ENCODE measurements at places on chromosomes 16 and 17.
A peak's percentile ranks its signal among the peaks of the same experiment; 100 is the strongest.

DNA sequence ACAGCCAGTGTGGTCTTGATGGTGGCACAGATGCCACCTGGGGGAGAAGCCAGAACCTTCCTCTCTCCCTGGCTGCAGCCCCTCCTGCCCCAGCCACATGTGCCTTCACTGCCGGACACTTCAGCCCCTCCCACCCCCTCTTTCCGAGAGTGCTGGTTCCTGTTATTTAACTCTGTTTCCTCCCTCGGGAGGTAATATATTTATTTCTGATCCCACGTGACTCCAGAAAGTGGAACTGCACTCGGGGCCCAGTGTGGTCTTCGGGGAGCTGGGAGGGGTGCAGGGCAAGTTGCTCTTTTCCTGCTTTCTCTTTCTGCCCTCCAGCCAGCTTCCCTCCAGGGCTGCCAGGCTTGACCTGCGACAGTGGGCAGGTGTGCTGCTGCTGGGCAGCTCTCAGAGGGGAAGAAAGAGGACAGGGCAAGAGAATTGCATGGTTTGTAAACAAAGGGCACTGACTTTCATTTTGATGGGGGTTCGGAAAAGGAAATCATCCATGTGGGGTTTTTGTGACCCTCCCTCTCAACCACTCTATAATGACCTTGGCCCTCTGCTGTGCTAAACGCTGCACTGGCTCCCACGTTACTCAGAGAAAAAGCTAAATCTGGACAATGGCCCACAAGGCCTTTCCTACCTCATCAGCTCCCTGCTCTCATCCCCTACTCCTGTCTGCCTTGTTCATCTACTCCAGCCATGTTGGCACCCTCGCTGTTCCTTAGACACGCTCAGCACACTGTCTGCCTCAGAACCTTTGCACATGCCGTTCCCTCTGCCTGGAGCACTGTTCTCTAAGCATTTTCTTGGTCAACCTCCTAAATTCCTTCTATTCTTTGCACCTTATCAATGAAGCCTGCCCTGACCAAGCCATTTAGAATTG, 8.2 kb upstream of the CIITA start:
- no peak for DNase-seq

DNA sequence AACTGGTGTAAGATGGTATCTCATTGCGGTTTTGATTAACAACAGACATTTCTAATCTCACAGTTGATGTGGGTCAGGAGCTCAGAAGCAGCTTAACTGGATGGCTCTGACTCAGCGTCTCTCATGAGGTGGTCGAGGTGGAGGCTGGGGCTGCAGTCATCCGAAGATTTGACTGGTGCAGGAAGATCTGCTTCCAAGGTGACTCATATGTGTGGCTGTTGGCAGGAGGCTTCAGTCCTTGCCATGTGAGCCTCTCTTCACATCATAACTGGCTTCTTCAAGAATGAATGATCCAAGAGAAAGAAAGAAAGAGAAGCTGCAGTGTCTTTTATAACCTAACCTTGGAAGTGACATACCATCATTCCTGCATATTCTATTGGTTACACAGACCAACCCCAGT, 376.1 kb downstream of the SEC14L1 start:
- DNase-seq, result no peak

- DNase-seq, result no peak
Measured at GRCh38 chr17:70668276-70668937, 499.1 kb downstream of the KCNJ2 start.

- DNase-seq, result peak; percentile 74
Measured at GRCh38 chr17:13594762-13595598, 6.7 kb downstream of the HS3ST3A1 start.

DNA sequence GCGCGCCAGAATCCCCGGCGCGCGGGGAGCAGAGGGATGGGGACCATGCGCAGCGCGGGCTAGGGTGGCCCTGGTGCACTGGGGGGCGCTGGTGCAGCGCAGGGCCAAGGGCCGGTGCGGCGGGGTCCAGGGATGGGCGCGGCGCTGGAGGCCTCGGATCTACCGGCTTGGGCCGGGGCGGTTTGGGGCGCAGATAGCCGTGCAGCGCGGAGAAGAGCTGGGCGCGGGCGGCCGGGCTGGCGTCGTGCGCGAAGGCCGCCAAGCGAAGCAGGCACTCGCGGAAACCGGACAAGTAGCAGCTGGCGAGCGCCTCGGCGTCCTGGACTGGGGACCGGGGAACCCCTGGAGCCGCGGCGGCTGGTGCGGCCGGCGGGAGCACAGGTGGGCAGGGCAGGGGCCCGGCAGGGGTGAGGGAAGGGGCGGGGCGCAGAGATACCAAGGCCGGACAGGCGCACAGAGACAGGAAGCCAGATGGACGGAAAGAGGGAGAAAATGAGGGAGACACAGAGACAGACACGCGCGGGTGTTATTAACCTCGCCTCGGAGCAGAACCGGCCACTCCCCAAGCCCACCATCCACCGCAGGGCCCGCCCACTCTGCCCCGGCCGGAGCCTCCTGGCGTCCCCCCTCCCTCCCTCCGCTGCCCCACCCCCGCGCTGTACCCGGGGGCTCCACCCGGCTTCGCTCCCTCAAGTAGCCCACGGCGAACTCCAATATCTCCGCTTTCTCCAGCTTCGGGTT, 2.1 kb downstream of the HES7 start:
- DNase-seq, result no peak

DNA sequence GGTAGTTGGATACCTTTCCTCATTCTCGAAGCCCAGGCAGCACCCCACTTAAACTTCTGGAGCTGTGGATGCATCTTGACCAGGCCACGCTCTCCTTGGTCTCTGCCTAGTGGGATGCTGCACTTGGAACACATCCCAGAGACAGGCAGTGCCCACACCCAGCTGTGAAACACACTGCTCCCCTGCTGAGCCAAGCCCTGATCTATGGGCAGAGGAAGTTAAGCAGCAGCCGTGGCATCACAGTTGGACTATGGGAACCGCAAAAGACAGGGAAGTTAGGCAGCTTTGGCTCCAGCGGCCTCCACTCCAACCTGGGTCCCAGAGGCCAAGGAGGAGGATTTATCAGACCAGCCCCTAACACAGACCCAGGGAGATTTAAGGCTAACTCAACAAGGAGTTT, 284.8 kb upstream of the CCL2 start:
- no peak for DNase-seq

DNA sequence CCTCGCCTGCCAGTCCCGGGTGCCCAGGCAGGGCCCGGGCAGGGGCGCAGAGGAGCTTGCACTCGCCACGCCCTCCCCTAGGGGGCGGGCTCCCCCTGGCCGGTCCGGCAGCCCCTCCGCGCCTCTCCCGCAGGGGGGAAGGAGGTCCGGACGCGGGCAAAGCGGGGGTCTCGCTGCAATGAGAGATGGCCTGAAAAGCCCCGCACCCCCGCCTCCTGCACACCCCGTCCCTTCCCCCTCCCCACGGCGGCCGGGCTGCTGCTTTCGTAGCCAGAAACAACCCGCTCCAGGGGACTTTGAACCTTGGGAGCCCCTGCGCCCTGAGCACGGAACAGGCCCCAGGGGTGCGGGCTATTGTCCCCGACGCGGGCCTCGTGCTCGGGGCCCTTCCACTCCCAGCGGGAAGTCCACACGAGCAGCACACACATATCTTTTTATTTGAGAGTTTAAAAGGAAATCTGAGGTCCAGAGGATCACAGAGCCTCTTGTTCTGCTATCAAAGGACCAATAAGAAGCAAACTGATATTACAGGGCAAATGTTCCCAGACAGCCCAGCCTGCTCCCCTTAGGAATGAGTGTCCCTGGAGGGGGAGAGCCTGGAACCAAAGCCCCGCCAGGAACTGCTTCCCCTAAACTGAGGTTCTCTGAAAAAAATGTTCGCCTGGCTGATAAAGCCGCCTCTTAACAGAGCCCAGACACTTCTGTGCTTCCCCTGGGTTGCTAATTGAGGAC, 5.8 kb upstream of the CBX4 start:
- DNase-seq, result no peak

- DNase-seq, result no peak
Measured at GRCh38 chr17:17472333-17472920, 4.4 kb upstream of the MED9 start.

DNA sequence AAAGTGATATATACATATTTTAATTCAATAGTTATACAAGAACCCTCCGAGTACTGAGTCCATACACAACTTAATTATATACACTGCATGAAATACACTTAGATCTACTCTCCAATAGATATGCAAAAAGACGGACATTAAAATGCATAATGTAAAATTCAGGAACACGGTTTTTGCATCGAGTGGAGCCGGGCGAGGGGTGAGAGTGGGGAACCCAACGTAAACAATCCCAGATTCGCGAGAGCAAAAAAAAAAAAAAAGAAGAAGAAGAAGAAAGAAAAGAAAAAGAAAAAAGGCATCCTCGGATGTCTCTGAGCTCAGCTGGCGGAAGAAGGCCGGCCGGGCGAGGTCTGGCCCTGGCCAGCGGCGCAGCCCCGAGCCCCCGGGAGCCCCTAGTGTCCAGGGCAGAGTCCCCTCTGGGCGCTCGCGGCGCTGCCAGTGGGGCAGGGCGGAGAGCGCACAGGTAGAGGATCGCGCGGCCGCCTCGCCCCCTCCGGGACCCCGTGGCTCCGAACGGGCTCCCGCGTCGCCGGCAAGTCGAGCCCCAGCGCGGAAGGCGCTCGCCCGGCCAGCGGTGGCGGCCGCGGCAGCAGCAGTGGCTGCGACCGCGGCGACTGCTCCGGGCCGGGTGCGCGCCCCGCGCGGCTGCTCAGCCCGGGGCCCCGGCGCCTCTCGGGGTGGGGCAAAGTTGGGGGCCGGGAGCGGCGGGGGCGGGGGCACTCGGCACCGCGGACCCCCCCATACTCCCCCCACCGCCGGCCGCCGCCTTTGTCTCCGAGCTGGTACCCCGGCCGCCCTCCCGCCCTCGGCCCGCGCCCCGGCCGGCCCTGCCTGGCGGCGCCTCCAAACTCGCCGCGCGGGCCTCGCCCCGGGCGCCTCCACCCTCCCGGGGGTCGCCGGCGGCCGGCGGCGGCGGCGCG, 9.6 kb upstream of the ZFHX3 start:
- no peak for DNase-seq

GRCh38 chr17:7575959-7576358, 3.5 kb upstream of the CD68 start:
- DNase-seq, result no peak

DNA sequence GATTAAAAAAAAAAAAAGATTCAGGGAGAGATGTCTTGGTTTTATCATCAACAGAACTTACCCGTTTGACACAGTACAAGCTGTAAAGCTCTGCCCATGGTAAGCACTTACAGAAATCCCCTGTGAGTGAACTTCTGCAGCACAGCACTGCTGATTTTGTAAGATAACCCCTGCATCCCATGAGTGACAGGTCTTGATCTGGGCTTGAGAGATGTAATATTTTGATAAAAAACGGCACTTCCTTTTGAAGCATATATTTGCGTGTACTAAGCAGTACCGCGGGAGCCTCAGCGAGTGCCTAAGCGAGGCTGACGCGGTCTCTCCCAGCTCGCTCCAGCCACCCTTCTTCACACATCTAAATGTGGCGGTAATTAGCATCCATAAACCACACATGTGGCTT, 50.5 kb downstream of the IKZF3 start:
- peak; percentile 28 for DNase-seq

DNA sequence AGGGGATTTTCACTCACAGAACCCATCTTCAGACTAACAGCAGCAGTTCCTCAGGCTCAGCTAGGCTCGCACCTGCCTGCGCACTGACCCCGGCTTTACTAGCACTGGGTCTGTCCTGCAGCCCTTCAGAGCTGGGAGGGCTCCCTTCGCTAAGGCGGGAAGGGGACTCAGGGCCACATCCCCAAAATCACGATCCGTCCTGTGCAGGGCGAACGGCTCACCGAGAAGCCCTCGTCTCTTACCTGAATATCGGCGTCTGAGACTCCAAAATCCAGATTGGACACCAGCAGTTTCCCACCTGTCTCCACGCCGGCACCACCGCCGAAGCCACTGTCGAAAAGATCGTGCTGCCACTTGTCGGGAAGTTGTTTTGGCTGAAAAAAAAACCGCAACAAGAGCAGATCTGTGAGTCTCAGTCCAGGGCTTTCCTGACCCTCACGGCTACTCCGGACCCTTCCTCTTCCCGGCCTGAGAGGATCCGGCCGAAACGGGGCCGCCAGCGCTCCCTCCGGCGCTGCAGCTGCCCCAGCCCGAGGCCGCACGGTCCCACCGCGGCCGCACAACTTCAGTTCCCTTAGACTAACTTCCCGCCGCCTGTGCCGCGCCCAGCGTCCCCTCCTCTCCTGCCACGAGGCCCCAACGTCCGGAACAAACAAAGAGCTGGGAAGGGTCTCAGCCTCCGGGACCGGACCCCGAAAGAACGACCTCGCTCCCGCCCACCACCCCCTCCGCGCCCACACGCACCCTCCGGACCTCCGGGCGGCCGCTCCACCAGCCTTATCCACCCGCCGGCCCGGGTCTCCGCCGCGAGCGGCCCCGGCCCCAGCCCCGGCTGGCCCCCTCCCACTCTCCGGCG, 711 bp downstream of the ALYREF start:
- DNase-seq, result no peak

DNA sequence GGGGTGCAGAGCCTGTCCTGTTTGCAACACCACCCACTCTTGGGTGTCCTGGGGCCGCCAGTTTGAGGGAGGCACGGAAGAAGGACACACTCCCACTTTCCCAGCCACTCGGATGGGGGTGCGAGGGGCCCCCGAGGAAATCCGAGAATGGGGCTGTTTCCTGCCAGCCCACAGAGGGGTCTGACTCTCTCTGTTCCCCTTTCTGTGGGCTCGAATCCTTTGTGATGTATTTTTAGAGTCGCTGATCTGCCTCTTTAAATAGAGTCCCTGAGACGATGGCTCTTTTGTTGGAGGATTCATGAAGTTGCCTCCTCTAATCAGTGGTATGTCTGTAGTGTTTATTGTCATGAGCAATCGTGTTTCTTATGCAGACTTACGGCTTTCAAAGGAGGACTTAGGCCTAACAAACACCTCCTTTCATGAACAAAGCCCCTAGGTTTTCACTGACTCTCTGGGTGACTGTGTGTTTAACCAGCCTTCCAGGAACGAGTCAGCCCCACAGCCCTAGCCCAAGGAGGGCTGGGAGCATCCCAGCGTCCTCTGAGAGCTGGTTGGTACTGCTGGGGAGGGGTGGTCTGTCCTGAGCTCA, 29.1 kb downstream of the CIBAR2 start:
- no peak for DNase-seq

DNA sequence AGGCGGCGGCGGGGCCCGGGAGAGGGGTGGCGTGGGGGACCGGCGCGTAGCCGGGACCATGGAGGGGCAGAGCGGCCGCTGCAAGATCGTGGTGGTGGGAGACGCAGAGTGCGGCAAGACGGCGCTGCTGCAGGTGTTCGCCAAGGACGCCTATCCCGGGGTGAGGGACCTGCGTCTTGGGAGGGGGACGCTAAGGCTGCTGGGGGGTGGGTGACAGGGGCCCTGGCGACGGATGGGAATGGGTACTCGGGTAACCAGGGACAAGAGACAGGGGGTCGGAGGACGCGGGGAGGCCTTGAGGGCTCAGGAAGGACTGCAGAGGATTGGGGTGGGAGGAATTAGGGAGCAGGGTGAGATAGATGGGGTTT, 243 bp downstream of the RND2 start:
- no peak for DNase-seq

- DNase-seq, result no peak
Measured at GRCh38 chr17:28247671-28248555, 71.1 kb upstream of the TMEM97 start.

- DNase-seq, result no peak
Measured at GRCh38 chr17:58328195-58329034, at the start of gene TSPOAP1. Gene TSPOAP1, minus strand, starts transcription at chr17:58328795. Its CDS starts 875 bp downstream, at chr17:58327920.

GRCh38 chr17:21756856-21757619, 64.7 kb downstream of the KCNJ18 start:
- DNase-seq, result no peak

GRCh38 chr16:4942481-4942880, 5.5 kb upstream of the PPL start:
- DNase-seq, result no peak
